ENCODE measurements at places on chromosomes 1 and 21.

DNA sequence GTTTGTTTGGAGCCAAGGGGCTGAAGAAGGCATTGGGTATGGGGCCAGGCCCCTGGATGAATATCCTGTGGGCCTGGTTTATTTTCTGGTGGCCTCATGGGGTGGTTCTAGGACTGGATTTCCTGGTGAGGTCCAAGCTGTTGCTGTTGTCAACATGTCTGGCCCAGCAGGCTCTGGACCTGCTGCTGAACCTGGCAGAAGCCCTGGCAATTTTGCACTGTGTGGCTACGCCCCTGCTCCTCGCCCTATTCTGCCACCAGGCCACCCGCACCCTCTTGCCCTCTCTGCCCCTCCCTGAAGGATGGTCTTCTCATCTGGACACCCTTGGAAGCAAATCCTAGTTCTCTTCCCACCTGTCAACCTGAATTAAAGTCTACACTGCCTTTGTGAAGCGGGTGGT lies 1.4 kb downstream of the ACKR1 start:
- no peak for DNase-seq

DNA sequence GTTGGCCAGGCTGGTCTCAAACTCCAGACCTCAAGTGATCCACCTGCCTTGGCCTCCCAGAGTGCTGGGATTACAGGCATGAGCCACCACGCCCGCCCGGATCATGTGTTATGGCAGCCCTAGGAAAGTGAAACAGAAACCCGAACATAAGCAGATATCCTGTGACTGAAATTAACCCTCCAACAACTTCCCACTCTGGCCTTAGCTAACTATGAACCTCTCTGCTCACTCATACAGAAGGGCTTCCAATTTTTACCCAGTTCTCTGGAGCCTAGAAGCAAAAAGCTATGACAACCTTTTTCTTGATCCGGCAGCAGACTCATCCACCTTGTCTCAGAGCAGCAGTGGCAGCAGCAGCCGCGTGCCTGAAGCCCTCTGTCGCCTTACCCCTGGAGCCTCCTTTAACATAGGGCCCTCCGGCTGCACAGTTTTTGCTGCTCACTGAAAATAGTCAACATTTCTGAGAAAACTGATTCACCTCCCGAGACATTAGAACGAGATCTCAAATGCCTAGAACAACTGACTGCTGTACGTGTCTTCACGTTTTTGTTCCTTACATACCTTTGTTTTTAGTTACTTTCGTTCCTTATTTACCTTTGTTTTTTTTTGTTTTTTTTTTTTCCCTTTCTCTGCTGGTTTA lies 9.3 kb downstream of the CBR1 start:
- no peak for DNase-seq

GRCh38 chr1:93713341-93713740 lies 31.7 kb upstream of the BCAR3 start:
- no peak for DNase-seq

- no peak for DNase-seq
Measured at GRCh38 chr1:2351723-2352122, 39.6 kb downstream of the MORN1 start.

- DNase-seq, result no peak
Measured at GRCh38 chr21:34011660-34012059, 61.7 kb upstream of the MRPS6 start.

DNA sequence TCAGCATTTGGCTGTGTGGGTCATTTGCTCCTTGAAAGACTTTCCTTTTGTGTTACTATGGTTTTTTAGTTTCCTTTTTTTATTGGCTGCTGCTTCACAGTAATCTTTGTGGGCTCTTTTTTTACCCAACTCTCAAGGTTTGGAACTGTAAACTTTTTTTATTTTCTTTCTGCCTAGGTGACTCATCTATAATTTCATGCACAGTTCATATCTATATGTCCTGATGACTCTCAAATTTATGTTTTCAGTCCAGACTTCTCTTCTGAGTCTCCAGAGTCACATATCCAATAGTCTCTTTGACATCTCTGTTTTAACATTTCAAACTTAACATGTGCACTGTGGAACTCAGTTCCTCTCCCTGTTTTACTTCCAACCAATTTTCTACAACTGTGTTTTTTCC lies 83.4 kb downstream of the ATF6 start:
- DNase-seq, result no peak

DNA sequence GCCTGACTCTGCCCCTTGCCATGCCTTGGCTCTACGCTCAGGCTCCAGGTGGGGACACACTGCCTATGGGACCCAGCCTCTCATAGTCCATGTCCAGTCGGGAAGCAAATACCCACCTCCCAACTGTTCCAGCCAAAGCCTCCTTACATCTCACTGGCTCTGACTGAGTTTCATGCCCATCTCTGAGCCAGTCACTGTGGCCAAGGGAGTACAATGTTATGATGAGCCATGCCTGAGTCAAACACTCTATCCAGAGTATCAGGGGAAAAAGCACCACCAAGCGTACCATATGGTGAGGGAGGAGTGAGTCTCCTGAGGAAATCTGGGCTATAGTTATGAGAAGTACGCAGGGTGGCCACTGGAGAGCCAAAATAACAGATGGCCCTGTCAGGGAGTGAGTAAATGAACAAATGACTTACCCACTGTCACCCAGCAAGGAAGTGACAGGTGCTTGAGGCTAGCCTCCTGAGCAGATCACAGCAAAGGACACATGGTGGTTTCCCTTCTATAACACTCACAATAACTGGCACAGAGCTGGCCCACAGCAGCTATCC lies 236.6 kb upstream of the GJB5 start:
- DNase-seq, result no peak

GRCh38 chr1:159983681-159984080 lies 29.6 kb upstream of the SLAMF9 start:
- no peak for DNase-seq

DNA sequence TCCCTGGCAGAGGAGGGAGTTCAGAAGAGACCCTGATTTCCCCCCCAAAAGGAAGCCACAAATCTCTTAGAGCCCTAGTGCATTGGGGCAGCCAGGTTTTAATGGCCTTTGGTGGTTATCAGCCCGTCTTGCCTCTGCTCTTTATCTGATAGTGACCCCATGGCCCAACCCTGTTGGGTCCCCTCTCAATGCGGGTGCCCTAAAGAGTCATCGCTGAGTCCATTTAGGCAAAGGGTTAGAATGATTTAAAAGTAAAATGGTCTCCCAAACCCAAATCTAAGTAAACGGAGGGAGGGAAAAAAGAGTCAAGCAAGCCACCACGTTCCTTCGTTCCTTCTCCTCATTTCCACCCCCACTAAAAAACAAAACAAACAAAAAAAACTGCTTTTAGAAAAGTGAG lies 164.0 kb downstream of the RUNX1 start:
- DNase-seq, result no peak

DNA sequence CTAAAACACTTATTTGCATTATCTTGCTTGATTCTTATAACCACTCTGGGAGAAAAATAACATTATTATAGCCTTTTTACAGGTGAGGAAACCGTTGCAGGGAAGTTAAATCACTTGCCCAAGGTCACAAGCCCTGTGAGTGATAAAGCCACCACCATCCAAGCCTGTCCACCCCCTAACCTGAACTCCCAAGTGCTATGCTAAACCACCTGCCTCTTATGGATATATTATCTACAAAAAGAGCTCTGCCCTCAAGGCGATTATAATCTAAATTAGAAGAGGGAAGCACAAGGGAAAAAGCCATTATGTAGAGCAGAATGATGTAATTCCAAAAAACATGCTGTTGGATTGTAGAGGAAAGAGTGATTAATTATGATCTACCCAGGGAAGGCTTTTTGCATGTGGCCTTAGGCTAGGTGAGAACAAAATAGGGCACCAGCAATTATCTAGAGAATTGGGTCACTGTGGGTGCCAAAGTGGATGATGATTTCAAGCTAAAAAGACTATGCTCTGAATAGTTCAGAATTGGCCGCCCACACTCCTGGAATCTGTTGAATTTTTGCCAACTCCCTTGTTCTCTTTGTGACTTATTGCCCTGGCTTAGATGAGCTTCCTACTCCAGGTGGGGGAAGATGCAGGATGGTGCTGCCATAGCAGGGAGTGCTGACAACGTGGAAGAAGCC lies 205.3 kb downstream of the FGGY start:
- no peak for DNase-seq

GRCh38 chr1:113940365-113941244 lies 11.5 kb downstream of the HIPK1 start:
- no peak for DNase-seq

DNA sequence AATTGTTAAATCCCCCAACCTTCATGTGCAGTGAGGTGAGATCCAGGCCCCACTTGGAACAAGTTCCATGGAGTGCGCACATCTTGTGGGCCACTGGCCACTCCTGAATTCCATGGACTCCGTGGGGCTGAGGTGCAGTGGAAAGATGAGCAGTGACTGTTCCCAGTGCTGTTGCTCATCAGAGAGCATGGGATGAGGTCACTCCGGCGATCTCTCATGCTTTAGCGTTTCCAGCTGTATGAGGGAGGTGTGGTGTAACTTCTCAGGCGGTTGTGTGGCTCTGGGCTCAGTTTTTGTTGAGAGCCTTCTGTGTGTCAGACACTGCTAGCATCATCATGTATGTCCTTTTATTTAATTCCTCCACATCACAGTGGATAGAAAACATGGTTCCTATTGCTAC lies 96.2 kb downstream of the GALNT2 start:
- no peak for DNase-seq

- no peak for DNase-seq
Measured at GRCh38 chr1:202237052-202237451, 43.5 kb downstream of the LGR6 start.

GRCh38 chr1:104238991-104239390 lies 489.3 kb downstream of the AMY1C start:
- DNase-seq, result no peak

GRCh38 chr1:906600-907420 lies 16.9 kb upstream of the SAMD11 start:
- DNase-seq, result no peak

All from amniotic stem cell (primary cell).